Trophoblast cell (in vitro differentiated cells and primary cell): ENCODE measurements at places on chromosomes 3 and 15.
A peak's percentile ranks its signal among the peaks of the same experiment; 100 is the strongest.

DNA sequence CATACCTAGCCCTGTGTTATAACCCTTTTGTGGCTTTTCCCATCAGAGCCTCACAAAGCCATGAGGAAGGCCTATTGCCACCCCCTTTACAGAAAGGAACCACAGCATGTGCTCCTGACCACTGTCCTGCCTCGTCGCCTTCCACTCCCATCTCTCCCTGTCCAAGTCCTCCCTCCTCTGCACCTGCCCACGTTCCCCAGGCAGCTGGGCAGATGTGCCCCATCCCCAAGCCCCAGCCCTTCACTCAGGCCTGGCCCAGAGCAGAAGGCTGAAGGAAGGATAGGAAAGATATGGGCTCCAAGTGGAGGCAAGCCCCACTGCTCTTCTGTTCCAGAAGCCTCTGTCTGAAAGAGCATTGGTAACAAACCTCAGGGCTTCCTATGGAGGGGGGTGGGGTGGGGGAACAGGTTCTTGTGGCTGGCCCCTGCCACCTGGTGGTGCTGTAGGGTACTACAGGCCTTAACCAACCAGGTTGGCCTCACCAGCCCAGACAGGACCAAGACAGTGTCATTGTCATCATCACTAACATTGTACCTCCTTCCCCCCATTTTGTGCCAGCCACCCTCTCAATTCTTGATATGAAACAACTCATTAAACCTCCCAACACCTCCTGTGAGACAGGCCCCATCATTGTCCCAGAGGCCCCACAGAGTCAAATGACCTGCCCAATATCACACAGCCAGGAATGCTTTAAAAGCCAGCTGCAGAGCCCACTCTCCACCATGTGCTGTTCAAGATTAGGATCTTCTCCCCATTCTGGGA lies 10.0 kb downstream of the POC1A start:
- peak; percentile 61 for DNase-seq

- no peak for DNase-seq
Observed at GRCh38 chr3:34013818-34014570, 215.6 kb downstream of the PDCD6IP start.

- no peak for DNase-seq
Observed at GRCh38 chr3:154642145-154642544, 212.2 kb upstream of the GPR149 start.

DNA sequence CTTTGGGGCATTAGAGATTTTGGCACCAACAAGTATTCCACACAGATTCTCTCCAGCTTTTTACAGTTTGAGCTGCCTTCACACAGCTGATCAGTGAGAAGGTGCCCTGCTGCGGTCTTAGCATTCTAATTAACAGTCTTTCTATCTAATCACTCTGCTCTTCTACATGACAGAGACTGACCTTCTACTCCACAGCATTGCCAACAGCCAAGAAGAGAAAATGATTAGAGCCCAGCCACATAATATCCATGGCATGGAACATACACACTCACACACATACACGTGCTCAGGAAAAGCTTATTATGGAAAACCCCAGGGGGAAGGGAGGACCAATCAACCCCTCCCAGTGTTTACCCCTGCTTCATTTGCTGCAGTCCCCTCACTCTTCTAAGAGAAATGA lies 76.1 kb upstream of the PPP2R3A start:
- no peak for DNase-seq

GRCh38 chr15:57472861-57473260 lies 96.6 kb downstream of the CGNL1 start:
- no peak for DNase-seq

- peak; percentile 56 for DNase-seq
Observed at GRCh38 chr3:13748276-13748879, 131.5 kb downstream of the WNT7A start.

DNA sequence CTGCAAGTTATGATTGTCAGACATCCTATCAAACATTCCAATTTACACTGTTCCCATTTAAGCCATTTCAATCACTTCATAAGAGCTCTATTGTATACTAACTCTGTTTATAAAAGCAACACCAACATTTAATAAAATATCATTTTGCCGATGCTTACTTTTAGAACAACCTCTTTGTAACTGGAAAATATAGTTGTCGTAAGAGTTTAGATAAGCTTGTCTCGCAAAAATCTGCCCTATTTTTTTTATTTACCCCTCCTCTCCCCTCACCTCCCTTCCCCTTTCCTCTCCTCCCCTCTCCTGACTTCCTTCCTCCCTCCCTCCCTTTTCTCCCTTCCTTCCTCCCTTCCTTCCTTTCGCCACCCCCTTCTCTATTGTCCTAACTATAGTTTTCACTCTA lies 105.7 kb upstream of the PEX5L start:
- DNase-seq = no peak

DNA sequence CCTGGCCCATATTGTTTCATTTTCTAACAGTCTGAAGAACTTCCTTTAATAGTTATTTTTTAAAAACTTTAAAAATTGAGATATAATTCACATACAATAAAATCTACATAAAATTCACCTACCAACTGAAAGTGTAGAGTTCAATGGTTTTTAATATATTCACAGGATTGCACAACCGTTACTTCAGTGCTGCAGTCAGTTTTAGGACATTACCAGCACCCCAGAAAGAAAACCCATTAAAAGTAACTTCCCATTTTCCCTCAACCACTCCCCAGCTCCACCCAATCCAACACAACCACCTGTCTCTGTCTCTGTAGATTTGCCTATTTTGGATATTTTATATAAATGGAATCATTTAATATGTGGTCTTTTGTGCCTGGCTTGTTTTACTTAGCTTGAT lies 29.6 kb downstream of the MGA start:
- no peak for DNase-seq

GRCh38 chr3:100603469-100603868 lies 5.9 kb upstream of the ADGRG7 start:
- DNase-seq = peak; percentile 48

GRCh38 chr3:56917361-56918110 lies 115.8 kb upstream of the ARHGEF3 start:
- DNase-seq = no peak

DNA sequence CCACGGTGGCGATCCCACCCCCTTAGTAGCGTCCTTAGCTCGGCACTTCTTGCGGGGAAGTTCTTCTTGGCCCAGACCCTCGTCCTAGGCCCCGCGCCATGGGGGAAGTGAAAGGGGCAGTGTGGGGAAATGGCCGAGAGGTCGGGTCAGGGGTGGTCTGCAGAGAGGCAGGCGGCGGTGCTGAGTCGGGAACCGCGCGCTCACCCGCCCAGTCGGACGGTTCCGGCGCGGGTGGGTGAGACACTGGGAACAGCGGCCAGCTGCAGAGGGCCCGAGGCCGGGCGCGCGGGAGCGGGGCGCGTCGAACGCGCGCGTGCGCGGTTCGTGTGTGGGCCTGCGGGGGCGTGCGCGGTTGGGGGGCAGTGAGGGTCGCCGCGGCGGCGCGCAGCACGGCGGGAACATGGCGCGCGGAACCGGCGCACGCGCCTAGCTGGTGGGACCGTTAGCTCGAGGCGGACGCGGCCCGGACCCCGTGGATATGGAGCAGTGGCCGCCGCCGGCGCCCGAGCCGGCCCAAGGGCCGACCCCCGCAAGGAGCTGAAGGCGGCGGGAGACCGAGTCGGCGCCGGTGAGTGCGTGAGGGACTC lies 246.9 kb downstream of the GOLGA6L6 start:
- DNase-seq = peak; percentile 50

DNA sequence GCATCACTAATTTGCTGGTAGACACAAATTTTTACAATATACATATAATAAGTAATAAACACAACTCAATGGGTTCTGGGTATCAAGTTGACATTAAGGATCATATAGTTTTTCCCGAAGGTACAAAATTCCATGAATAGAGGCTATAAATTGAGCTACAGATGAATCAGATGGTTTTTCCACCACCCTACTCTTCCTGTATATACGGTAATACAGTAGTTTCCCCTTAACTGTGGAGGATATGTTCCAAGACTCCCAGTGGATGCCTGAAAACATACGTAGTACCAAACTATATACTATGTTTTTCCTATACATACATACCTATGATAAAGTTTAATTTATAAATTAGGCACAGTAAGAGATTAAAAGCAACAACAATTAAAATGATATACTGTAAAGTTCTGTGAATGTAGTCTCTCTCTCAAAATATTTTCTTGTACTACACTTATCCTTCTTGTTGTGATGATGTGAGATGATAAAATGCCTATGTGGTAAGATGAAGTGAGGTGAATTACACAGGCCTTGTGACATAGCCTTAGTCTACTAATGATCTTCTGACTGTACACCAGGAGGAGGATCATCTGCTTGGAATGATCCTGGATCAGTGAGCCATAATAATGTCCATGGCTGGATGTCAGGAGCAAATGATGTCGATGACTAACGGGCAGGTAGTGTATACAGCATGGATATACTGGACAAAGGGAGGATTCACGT lies 116.7 kb downstream of the NR1I2 start:
- peak; percentile 69 for DNase-seq

- DNase-seq = no peak
Observed at GRCh38 chr15:64480891-64481290, 20.5 kb downstream of the ZNF609 start.

DNA sequence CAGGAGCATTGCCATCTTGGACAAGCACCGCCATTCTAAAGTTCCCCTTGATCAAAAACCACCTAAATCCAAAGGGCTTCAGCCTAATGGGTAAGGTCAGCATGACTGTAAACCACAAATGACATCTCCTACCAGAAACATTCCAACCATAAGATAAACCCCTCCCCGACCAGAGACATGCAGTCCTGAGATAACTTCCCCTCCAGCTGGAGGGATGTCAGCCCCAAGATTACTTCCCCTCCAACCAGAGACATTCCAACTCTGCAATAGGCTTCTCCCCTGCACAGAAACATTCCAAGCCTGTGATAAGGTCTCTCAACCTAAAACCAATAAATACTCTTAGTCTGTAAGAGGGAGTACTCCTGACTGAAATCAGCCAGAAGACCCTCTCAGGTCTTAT lies 62.7 kb upstream of the DNAJC19 start:
- no peak for DNase-seq

DNA sequence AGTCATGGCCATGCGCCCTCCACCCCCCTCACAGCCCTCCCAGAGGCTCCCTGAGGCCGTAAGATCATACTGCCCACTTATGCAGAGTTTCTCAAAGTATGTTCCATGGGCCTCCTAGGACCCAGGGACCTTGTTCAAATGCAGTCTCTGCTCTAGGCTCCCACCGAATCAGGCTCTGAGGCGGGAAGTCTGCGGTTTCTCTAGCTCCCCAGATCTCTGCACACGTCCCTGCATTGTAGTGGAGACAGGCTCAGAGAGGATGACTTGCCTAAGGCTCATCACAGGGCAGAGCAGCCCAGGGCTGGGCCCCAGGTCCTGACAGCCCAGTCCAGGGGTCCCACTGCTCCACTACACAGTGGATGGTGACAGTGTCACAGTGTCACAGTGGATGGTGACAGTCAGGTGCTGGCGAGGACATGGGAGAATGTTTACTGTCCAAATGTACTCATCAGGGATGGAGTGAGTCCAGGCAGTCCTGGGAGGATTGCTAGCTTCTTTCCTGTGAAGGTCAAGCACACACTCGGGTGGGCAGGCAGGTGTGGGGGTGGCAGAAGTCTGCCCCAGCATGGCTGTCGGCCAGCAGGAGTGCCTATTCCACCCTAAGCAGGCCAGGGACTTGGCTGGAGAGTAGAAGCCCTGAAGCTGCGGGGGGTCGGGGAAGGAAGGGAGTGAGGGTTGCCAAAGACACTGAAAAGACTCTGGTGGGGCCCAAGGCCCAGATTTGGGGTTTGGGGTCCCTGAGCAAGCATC lies 12.4 kb downstream of the ANKRD63 start:
- DNase-seq = no peak

GRCh38 chr15:100189849-100190248 lies 151.9 kb downstream of the ADAMTS17 start:
- no peak for DNase-seq

GRCh38 chr3:61734749-61735686 lies 173.6 kb downstream of the PTPRG start:
- DNase-seq = no peak

GRCh38 chr3:73622091-73622805 lies 2.5 kb downstream of the PDZRN3 start:
- DNase-seq = no peak

DNA sequence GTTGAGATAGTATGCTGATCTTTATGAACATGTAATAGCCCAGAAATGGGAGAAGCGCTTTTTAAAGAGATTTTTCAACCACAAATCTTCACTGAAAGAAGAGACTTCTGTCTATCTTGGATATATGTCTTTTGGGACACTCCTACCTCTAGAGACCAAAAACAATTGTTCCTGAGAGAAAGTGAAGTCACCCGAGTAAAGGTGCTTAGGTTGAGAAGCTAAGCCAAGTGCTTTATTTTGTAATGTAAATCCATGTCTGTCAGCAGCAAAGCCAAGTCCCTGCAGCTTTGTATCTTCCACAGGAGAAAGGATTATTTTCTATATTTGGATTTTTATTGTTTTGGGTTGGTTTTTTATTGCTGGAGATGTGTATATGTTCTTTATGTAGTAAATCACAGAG lies 32.1 kb upstream of the B3GALNT1 start:
- no peak for DNase-seq

DNA sequence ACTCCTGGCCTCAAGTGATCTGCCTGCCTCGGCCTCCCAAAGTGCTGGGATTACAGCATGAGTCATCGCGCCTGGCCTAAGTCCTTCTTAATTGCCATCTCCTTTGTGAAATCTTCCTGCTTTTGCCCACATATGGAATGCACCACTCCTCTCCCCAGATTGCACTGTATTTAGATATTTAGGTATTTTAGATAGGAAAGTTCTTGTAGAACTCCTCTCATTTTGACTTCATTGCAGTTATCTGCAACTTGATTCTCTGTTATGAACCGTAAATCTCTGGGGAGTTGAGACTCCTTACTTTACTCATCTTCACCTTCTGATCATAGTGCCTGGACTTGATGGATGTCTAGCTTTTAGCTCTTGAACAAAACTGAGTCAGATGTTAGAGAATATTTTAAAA lies 150.7 kb downstream of the AKAP13 start:
- no peak for DNase-seq

DNA sequence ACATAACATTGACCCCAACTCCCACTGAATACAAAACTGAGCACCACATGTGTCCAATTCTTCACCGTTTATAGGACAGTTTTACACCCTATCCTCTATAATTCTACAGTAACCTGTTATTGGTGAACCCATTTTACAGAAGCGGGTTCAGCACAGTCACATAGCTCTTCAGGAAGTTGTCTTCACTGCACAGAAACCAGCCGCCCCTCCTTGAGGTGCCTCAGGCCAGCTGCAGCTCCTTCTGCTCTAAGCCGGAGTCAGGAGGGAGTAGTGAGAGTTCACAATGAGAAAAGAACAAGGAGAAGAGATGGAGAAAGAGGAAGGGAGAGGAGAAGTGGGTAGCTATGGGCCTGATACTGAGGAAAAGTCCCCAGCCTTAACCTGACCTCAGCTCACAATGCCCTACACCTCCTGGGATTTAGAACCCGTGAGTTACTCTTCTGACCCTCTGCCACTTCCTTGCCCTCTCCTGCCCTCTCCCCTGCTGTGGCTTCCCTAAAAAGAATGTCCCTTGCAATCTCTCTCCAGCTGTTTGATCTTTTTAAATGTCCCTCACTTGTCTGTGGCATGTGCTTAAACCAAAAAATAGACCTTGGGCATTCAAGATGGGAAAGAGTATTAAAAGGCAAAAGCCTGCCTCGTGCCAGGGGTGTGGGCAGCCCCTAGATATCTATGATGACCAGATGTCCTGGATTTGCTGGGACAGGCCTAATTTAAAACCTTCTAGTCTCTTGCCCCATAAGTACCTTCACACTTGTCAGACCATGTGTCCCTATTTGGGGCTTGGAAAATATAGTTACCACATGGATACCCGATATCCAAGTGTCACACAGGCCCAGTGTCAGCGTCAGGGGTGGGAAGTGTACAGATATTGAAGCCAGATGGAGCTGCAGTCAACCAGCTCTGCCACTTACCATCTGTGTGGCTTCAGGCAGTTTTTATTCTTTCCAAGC lies 71.3 kb upstream of the HES1 start:
- DNase-seq = no peak

- no peak for DNase-seq
Observed at GRCh38 chr3:30204126-30204525, 402.3 kb upstream of the TGFBR2 start.
